Stimulated activated CD4-positive, alpha-beta T cell treated with anti-CD3 and anti-CD28 coated beads, Interleukin-15, amount 100 ng/mL, for 24 hours (primary cell): ENCODE measurements at places on chromosomes 3 and 15.
A peak's percentile ranks its signal among the peaks of the same experiment; 100 is the strongest.

DNA sequence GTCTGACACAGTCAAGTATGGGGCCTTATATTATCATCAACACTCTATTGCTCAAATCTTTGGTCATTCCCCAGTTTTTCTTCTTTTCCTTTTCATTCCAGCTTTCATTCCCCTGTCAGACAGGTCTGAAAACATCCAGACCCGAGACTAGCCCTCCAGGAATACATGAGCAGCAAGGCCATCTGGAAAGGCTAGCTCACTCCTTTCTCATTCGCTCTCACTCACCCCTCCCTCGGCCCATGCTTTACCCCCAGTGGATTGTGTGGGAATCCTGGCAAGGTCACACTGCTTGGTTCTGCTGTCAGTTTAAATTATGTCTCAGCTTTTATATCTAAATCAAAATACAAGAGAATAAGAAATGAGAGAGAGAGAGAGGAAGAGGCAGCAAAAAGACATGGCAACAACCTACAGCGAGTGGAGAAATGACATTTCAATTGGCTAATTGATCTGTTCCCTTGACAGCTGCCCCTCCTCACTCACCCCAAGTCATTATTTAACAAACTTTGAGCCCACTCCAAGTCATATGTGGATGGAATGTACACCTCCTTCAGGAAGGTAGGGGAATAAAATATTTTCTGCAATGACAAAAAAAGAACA is 962.2 kb downstream of the TUSC7 start:
- DNase-seq = no peak

DNA sequence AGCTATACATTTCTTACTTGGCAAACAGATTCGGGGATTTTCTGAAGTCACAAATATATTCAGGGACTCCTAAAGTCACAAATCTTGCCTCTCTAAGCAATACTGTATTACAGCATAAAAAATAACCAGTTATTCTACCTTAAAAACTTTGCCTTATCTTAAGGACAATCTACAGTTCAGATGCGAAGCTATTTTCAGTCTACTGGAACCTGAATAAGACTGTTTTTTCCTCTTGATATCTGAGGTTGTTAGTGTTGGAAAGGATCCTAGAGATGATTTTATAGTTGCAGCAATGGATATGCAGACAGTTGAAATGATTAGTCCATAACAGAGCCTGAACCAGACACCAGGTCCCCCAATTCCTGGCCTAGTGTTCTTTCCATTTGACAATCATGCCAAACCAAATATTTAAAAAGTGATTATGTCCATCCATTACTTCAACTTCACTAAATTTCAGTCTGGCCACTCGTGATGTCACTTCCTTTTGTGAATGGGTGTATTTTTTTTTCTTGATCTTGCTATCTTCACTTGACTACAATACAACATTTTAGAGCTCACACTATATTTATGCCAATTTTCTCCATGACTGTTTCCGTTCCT is 1.8 kb downstream of the HDGFL3 start:
- no peak for DNase-seq

DNA sequence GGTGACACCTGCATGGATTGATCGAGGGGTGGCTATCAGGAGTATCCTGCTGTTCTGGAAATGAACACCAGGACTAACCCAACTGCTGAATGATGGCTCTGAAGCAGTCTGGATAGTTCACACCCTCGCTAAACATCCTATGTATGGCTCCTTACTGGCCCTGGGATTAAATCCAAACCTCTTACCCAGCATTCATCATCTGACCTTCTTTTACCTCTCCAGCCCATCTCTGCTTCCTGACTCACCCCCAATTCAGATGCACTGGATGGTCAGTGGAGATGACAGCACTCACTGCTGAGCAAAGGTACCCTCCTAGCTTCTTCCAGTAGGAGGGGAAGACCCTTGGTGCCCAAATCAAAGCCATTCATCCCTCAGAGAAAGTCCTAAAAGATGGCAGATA is 235.2 kb upstream of the TRIM42 start:
- DNase-seq = no peak

DNA sequence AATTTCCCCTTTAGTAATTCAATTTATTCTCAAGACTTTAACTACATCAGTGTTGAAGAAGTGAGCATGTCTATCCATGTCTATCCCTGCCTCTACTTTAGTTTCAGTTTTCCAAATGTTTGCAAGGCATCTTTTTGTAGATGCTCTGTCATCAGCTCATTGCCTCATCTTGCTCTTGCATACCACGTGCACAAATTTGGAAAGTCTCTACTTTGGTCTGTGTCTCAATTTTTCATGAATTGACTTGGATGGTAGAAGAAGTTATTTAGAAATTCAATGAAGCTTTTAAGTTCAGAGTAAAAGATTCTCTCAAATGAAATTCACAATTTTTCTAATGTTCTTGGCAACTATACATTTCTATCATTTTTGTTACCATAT is 55.3 kb downstream of the CLDN1 start:
- DNase-seq = no peak

GRCh38 chr15:73941871-73942635 is 15.8 kb downstream of the LOXL1 start:
- no peak for DNase-seq

GRCh38 chr15:52558196-52558595 is 10.6 kb downstream of the ARPP19 start:
- DNase-seq = peak; percentile 71

GRCh38 chr3:107994181-107994580 is 96.7 kb downstream of the CD47 start:
- DNase-seq = no peak

DNA sequence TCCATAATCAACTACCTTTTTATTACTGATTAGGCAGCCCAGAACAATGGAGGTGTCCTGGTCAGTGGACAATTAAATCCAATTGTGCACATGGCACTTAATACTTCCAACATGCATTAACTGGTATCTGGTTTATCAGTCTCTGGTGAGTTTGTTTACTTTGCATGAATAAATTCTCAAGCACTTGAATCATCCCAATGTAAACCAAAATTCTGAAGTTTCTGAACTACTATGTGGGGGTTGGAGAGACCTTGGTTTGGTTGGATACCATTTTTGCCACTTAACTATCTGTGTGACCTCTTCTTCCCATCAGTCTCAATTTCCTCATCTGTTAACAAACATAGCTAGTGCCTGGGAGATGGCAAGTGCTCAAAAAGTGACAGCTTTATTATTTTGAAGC is 70.5 kb upstream of the MAP4 start:
- no peak for DNase-seq

DNA sequence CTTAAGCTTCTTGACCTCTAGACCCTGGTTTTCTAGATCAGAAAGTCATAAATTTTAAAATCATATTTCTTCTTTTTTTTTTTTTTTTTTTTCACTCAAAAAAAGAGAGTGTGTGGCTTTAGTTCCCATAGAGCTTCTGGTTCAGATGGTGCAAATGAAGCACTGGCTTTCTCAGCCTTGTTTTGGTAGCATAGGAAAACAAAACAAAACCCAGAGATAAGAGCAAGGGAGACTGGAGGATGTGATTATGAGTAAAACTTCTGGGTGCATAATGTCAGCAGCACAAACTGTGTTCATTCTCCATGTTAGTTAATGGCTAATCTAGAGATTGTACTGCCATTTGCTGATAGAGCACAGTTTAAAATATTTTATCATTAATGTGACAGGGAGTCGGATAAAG is 55.4 kb downstream of the RARB start:
- no peak for DNase-seq

DNA sequence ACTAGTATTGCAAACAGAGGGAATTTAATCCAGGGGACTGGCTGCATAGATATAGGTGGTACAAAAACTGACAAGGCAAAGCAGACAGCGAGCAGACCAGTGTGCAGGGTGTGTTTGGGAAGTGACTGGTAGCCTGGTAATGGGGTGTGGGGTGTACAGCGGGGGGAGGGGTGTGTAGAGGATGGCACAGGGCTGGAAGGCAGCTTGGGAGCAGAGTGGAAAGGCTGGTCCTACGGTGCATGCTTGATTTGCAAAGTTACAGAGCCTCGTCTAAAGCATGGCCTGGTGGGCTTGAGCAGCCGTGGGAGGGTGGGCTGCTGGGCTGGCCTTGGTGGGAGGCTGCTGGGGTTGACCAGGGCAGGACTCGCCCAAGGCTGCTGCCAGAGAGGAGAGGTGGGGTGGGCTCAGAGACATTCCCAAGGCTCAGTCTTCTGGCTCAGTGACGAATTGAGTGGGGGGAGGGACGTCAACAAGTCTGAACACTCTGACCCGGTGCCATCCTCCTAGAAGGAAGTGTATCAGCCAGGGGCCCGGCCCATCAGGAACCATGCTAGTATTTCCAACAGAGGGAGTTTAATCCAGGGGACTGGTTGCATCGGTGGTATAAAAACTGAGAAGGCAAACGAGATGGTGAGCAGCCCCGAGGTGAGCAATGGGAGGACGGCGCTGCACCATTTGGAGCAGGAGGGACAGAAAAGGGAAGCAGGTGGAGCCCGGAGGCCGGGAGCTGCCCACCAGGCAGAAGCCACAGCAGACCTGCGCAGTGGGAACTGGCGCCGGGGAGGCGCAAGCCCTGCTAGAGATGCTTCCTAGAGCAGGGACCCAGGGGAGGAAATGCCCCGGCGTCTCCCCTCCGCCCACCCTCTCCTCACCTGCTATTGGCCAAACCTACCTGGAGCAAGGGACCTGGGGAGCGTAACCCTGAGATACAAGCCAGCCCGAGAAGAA is 29.2 kb downstream of the CPN2 start:
- DNase-seq = no peak

- no peak for DNase-seq
Measured at GRCh38 chr15:63052077-63052841, 9.7 kb downstream of the TPM1 start.

DNA sequence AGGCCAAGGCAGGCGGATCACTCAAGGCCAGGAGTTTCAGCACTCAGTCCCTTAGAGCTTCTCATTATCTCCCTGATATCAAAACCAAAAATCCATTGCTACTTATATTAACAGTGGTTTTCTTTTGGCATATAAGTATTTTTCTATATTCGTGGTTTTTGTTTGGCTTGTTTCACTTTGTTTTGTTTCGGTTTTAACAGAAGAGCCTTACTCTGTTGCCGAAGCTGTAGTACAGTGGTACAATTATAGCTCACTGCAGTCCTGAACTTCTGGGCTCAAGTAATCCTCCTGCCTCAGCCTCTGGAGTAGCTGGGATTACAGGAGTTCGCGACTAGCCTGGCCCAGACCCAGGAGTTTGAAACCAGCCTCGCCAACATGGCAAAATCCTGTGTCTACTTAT is 42.5 kb upstream of the ARHGEF26 start:
- DNase-seq = no peak

DNA sequence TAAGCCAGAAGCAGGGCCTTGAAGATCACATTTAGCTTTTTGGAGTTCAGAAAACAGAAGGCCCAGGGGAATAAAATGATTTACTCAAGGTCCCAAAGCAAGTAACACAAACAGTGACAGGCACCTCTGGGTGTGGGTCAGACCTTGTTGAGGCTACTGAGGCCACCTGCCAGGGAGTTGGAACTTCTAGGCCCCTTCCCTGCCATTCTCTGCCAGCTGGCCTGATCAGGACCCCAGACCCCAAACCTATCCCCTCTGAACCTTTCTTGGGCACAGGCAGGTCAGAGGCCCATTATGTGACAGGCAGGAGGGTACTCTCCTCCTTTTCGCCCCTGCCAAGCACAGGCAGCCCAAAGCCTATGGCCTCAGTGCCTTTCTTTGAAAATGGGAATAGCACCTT is 49.4 kb upstream of the ATP2B2 start:
- DNase-seq = no peak

- DNase-seq = no peak
Measured at GRCh38 chr3:23590424-23591273, 215.1 kb upstream of the UBE2E1 start.

- DNase-seq = no peak
Measured at GRCh38 chr15:52421029-52421428, 107.7 kb downstream of the MYO5A start.

DNA sequence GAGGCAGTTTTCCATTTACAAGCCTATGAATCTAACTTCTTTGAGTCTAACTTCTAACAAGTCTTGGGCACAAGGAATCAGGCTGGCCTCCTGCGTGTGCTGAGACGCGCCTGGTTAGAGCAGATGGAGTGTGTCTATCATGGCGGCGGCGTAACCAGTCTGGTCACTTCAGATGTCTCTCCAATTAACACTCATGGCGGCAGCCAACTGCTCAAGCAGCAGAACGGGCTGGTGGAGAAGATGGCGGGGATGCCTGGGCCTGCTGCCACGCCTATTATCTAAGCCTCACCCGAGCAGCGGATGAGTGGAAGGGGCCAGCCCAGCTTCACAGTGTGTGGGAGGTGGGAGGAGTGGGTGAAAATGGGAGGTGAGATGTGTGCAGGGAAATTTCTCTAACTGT is 246.4 kb upstream of the TPRG1 start:
- no peak for DNase-seq

GRCh38 chr15:31272558-31273257 is 53.9 kb upstream of the KLF13 start:
- no peak for DNase-seq

- DNase-seq = no peak
Measured at GRCh38 chr3:154310840-154311239, 13.4 kb downstream of the DHX36 start.

- no peak for DNase-seq
Measured at GRCh38 chr15:80620931-80621330, 74.2 kb upstream of the ABHD17C start.

- no peak for DNase-seq
Measured at GRCh38 chr3:98457543-98457942, 5.5 kb upstream of the OR5K1 start.

DNA sequence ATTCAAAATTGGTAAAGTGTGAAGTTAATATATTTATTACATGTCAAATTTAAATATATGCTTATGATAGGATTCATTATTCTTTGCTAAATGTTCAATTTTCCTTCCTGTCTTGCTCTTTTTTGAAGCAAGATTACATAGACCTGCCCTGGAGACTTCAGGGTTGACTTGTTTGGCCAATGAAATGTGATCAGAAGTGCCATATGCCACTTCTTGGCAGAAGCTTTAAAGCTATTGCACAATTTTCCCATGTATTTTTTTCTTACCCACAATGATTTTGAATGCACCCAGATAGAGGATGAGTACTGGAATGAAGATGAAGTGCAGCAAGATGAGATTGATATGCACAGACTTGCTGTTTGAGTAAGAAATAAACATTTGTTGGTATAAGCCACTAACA is 406.3 kb upstream of the BCHE start:
- DNase-seq = no peak

DNA sequence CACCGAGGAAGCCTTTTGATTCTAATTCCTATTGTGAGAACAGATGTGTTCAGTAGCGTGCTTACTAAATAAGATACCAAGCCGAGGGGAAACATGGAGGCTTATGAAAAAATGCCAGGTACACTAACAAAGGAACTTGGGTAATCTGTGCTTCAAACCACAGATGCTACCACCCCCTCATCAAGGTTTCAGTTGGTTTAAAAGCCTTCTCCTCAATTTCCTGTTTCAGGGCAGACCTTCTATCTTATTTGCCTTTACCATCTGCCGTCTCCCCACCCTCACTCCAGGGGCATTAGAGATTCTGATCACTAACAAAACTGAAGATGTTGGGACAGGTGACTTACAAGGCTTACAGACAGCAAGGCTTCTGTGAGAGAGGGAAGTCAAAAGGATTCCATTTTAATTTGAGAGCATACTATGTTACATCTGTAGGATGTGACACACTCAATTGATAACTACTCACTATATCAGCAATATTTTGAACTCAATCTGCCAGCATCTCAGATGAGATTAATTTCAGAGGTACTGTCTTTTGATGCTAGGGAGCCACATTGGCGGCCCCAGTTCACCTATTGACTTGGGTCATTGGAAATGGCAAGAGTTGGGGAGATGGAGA is 60.6 kb upstream of the PLCL2 start:
- peak; percentile 31 for DNase-seq
